Left lobe of liver (tissue), 2 donors: ENCODE measurements at places on chromosomes 2 and 18.

DNA sequence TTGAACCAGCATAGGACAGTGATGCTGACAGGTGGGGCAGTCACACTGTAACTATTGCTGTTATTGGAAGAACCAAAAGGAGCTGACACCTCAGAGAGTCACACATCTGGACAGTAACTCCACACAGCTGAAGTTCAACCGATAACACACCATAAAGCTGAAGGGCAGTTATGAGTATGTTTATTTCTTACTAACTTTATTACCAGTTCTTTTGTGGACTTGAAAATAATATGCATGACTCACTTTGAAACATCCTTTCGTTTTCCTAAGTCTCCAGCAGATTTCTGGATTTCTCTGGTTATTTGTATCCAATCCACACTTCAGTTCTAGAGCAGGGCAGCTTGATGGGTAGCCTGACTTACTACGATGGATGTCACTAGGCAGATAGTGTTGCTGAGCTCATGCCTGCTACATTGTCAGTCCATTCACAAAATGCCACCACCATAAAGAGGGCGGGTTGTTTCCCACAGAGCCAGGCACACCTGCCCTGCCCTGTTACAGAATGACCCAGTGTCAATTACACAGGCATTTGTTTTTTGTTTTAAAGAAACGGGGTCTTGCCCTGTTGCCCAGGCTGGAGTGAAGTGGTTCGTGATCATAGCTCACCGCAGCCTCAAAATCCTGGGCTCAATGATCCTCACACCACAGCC is 8.4 kb upstream of the AGBL5 start:
- DNase-seq: no peak

- no peak for DNase-seq
Measured at GRCh38 chr18:26470011-26470637, 78.2 kb downstream of the KCTD1 start.

- no peak for DNase-seq
Measured at GRCh38 chr2:51149725-51150124, 117.8 kb upstream of the NRXN1 start.

- no peak for DNase-seq
Measured at GRCh38 chr2:138415985-138416384, 85.6 kb upstream of the SPOPL start.

GRCh38 chr2:152319822-152320570 is 15.0 kb upstream of the FMNL2 start:
- DNase-seq: no peak
